NCI-H748 treated with DMSO at 0.1 percent for 48 hours (cell line): ENCODE measurements at places on chromosomes 6 and 20.

GRCh38 chr20:63850689-63851547 is 10.4 kb upstream of the ABHD16B start:
- DNase-seq, result no peak

DNA sequence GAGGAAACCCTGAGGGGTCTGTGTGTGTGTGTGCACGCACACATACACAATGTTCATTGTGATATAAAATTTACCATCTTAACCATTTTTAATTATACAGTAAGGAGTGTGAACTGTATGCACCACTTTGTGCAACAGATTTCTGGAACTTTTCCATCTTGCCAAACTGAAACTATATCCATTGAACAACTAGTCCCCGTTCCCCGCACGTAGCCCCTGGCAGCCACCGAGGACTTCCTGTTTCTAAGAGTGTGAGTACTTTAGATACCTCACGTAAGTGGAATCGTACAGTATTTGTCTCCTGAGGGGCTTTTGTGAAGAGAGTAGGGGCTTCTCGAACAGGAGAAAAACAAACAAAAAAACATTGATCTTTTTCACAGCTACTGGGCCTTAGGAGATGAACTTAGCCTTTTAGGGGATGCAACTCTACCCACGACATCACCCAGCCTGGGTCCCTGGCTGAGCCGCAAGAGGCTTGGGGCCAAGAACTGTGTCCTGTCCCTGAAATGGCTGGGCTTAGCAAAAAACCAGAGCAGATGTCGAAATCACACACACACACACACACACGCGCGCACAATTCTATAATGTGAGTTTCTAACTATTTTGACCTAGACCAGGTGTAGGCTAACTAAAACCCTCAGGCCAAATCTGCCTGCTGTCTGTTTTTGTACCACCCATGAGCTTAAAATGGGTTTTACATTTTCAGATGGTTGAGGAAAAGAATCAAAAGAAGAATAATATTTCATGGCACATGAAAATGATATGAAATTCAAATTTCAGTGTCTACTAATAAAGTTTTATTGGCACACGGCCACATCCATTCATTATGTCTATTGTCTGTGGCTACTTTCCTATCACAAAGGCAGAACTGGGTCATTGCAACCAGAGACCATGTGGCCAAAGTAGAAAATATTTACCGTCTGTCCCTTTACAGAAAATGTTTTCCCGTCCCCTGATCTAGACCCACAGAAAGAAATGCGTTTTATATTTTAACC is 144.2 kb downstream of the EYA2 start:
- DNase-seq, result no peak

GRCh38 chr20:4886771-4887527 is 114.4 kb downstream of the SLC23A2 start:
- DNase-seq, result no peak

DNA sequence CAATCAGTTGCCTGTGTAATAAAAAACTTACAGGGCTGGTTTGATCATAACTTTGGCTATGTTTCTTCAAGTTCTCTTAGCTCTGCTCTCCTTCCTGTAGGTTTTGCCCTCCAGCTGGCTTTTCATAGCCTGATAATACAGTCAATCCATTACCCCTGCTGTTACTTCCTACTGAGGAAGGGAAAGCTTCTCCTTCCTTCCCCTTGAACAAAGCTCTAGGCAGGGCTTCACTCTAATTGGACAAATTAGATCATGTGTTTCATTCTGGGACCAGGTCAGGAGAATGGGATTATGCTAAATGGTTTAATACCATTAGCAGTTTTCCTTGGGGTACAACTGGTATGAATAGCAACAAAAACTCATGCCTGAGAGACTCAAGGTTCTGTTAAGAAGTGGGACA is 106.8 kb upstream of the MCHR2 start:
- DNase-seq, result no peak

DNA sequence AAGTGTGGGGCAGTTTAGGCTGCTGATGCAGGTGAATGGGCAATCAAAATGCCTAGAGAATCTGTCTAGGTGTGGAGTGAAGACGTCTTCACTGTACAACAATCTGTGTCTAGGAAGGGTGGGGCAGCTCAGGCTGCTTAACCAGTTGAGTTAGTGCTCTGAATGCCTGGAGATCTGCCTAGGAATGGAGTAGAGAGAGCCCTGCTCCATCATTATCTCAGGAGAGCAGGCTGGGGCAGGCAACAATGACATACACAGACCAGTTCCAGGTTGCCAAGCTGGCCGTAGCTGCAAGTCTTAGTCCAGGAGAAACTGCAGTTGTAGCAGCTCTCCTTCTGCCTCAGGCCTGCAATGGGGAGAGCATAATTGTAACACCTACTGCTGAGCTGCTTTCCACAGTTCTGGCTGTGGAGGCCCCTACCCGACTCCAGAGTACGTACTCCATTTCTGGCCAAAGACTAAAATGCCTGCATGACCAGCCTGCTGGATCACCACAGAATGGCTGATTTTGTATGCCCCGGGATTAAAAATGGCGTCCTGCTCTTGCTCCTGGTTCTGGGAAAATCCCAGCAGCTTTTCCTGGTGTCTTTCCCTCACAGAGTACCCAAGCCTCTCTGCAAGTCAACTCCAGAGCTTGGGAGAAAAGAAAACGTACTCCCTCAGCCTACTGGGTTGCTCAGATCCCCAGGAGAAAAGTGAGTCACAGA is 545.4 kb downstream of the ADGRB3 start:
- no peak for DNase-seq

DNA sequence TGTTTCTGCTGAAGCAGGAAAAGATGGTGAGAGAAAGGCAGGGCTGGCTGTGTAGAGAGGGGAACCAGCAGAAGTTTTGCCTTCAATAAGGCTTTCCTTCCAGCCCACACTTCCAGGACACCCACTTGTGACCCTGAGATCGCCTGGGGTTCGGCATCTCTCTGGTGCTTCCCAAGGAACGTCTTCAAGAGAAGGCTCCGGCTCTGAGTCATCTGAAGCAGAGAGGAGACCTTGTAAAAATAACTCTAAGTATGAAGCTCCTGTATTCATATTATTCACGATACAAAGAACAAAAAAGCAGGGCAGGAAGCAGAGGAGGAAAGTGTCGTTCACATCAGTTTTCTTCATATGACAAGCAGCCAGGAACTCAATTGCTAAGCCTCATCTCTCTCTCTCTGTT is 95.4 kb upstream of the MRPS10 start:
- DNase-seq, result no peak

DNA sequence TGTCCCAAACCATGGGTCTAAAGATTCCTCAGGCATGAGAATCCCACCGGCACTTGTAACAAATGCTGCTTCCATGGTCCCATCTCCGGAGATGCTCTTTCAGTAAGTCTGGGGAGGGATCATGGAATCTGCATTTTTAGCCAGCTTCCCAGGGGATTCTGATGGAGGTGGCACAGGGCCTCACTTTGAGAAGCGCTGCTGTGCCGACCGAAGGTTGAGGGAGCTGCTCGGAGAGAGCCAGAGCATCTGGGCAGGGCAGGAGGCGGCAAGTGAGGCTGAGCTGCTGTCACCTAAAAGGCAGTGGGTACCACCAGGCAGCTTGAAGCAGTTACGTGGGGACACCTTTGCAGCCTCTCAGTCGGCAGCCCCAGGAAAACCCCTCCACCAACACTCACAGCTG is 100.2 kb upstream of the CDYL start:
- DNase-seq, result no peak

DNA sequence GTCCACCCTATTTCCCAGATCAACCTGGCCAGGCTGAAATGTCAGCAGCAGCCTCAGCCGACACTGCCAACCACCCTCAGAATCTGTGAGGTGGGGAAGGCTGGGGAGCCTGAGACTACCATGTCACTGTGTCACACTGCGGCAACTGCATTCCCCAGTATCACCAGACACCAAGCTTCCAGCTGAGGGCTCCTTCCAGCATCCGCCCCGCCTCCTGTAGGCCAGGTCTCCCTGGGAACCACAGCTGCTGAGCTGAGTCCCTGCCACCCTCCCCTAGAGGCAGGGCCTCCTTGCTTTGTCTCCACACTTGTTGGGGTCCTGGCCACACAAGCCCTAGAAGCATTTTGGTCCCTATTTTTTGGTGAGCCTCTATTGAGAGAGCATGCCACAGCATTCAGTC is 115.7 kb downstream of the UNC5CL start:
- DNase-seq, result no peak

GRCh38 chr6:161336479-161336878 is 62.6 kb upstream of the AGPAT4 start:
- no peak for DNase-seq

DNA sequence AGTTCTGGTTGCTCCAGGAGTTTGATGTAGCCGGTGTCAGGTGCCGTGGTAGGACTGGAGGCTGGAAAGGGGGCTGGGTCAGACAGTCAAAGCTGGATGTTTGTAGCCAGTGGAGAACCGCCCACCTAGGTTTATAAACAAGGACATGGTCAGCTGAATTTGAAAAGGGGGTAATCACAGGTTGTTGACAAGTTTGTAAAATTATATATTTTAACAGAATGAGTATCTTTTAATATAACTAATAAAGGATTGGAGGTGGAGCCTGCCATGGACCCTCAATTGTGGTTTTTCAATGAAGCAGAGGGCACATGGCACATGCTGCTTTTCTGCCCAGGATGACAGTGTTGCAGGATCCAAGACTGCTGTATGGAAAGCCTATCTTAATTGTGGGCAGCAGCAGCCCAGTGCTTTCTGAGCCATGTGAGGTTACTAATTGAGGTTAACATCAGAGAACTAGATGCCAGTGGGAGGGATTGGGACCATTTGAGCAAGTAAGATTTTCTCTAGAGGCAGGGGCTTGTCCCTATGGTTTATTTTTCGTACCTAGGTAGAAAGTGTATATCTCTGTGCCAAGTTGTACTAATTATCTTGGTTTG is 9.7 kb downstream of the HECA start:
- no peak for DNase-seq

GRCh38 chr6:79048611-79049010 is 29.4 kb downstream of the PHIP start:
- DNase-seq, result no peak

GRCh38 chr6:29671026-29671425 is 9.9 kb downstream of the ZFP57 start:
- no peak for DNase-seq

GRCh38 chr6:16377470-16377869 is 139.1 kb downstream of the GMPR start:
- no peak for DNase-seq

DNA sequence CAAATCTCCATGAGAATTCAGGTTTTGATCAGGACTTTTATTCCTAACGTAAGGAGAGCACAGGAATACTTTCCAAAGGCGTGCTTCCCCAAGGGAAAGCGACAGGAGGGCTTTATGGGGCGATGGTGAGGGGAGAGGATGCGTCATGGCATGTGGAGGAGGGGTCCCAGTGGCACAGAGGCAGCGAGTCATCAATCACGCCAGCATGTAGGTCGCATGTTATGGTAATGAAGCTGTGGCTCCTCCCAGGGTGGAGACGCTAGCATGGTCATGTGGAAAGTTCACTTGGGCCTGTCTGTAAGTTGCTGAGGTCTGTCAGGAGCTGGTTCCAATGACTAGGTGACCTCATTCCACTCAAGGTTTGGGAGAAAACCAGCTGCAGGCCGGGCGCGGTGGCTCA is 35.3 kb upstream of the PAX1 start:
- DNase-seq, result no peak

- no peak for DNase-seq
These were observed 153.6 kb downstream of the MTHFD1L start for GRCh38 chr6:151018911-151019782.

- no peak for DNase-seq
These were observed 15.2 kb downstream of the TFEB start for GRCh38 chr6:41720262-41720620.

GRCh38 chr6:27183060-27183832 is 64.3 kb upstream of the PRSS16 start:
- DNase-seq, result no peak

DNA sequence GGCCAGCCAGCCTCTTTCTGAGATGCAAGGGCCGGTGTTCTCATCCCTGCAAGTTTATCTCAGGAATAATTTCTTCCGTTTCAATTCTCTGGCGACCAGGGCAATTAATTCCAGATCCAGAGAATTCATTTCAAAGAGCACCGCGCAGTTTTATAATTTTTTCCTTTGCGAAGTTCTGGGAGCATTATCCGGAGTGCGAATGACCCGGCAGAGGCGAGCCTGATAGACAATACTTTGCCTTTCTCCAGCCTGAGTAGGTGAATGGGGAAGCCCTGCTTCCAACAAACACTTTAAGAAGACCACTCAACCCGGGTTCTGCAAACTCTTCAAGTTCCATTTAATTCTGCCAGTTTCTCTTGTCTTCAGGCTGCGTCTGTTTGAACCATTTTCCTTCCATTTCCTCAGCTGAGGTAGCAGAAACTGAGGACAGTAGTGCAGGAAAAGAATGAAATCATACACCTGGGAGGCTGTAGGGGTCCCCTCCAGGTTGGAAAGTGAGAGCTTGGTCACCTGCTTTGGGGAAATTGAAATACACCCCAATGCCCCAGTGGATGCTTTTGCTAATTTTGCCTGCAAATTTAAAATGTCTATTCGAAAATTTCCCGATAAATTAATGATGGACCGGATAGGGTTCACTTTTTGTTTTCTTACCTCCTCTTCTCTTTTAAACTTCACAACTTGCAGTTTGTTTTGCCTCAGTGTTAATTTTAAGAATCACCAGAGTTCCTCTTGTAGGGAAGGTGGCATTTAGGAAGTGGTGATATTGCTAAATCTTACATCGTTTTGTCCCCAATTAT is 1.1 kb downstream of the VGLL2 start:
- no peak for DNase-seq

GRCh38 chr6:56004426-56004825 is 129.0 kb upstream of the BMP5 start:
- DNase-seq, result no peak

- DNase-seq, result no peak
These were observed 165.0 kb downstream of the HTR1B start for GRCh38 chr6:77298283-77298682.

GRCh38 chr6:88211446-88211845 is 45.3 kb upstream of the CNR1 start:
- DNase-seq, result no peak

- DNase-seq, result no peak
These were observed 133.1 kb upstream of the PRDM1 start for GRCh38 chr6:105952772-105953690.

GRCh38 chr20:13839421-13840092 is 54.7 kb downstream of the NDUFAF5 start:
- no peak for DNase-seq

DNA sequence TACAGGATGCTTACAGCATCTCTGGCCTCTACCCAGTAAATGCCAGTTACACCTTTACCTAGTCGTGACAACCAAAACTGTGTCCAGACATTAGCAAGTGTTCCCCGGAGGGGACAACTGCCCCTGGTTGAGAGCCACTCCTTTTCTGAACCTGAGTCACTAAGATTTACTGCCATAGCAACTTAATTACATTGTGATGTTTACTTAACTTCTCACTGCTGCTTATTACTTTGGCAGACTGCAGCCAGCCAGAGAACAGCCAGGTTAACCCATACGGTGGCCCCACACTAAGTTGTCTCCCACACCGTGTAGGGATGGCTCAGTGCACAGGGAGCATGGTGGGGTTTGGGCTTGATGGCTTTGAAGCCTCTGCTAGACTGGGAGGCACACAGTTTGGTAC is 204.7 kb upstream of the SULF2 start:
- DNase-seq, result peak; percentile 66

- no peak for DNase-seq
These were observed 43.9 kb upstream of the FAM184A start for GRCh38 chr6:119122336-119122735.

GRCh38 chr6:19834858-19835257 is 2.3 kb upstream of the ID4 start:
- no peak for DNase-seq

GRCh38 chr6:134288538-134289203 is 29.2 kb downstream of the SGK1 start:
- DNase-seq, result no peak
